ENCODE measurements at places on chromosomes 11 and 22. TPM values are rescaled to one million over a fixed set of nuclear protein-coding genes. Genes with fewer than 3 reads are reported as not detected.

SERHL2 gene
- 10.3 TPM for total RNA-seq

POU2AF2 gene
- not detected for total RNA-seq

GRIK4 gene
- 0.15 TPM for total RNA-seq

TRIM64C gene
- total RNA-seq: not detected

PATE4 gene
- not detected for total RNA-seq

PATE2 gene
- total RNA-seq: 0.29 TPM

OSBPL5 gene
- 56.6 TPM for total RNA-seq
